ENCODE measurements at places on chromosomes 1 and 21.

DNA sequence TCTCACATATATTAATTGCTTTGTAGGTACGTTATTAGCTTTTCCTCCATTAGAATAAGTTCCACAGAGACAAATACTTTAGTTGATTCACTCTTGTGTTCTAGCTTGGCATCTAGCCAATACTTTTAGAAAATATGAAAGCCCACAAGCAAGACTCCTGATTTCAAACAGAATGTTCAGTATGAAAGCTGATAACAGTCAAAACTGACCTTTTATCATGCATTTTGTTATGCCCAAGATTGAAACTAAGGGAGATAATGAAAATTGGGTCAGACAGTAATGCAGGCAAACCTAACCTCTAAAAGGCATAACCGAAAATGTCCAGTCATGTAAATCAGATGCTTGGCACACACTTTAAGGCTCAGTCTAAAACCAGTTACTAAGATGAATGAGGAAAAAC is 61.7 kb downstream of the ERICH3 start:
- no peak for DNase-seq

- no peak for DNase-seq
Observed at GRCh38 chr1:233085566-233085965, 135.2 kb downstream of the NTPCR start.

DNA sequence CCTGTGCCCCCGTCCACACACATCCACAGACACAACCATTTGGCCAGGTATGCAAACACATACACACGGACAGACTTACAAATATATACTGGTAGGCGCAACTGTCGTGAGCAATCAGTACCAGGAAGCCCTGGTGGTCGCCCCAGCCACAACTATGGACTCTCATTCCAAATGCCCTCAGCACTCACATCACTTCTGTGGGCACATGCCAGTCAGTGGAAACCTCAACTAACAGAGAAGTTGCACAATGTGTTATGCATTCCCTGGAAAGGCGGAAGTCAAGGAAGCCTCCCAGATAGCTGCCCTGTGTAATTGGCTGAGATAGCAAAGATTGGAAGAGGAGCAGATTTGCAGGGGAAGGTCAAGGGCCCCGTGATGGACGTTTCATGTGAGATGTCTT is 1.4 kb upstream of the HEYL start:
- no peak for DNase-seq

- no peak for DNase-seq
Observed at GRCh38 chr1:216184126-216184680, 239.0 kb downstream of the USH2A start.

- no peak for DNase-seq
Observed at GRCh38 chr1:22749503-22749902, 38.9 kb downstream of the EPHB2 start.

DNA sequence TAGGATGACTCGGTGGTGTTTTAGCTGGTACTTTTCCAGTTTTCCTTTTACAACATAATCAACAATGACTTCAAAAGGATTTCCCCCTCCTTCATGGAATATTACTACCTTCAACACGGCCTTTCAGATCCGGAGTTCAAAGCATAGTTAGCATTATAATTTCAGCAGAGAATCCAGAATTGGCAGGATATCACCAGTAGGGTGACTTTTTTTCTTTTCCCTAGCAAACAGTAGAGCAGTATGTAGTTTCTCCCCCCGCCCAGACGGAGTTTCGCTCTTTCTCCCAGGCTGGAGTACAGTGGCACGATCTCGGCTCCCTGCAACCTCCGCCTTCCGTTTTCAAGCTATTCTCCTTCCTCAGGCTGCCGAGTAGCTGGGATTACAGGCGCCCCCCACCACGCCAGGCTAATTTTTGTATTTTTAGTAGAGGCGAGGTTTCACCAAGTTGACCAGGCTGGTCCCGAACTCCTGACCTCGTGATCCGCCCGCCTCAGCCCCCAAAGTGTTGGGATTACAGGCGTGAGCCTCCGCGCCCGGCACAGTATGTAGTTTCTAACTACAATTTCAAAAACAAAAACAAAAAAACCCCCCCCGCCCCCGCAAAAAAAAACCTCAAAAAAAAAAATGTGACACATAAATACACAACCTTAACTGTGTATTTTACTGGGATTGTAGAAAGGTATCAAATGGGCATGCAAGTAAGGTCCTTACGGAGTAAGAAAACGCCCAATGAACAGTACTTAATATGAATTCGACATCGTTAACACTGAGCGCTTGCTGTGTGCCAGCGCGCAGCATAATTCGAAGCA is 1.5 kb upstream of the COX20 start:
- no peak for DNase-seq

- no peak for DNase-seq
Observed at GRCh38 chr1:201125800-201126199, 1.2 kb downstream of the ASCL5 start.

- no peak for DNase-seq
Observed at GRCh38 chr21:26438976-26439375, 134.1 kb downstream of the CYYR1 start.

DNA sequence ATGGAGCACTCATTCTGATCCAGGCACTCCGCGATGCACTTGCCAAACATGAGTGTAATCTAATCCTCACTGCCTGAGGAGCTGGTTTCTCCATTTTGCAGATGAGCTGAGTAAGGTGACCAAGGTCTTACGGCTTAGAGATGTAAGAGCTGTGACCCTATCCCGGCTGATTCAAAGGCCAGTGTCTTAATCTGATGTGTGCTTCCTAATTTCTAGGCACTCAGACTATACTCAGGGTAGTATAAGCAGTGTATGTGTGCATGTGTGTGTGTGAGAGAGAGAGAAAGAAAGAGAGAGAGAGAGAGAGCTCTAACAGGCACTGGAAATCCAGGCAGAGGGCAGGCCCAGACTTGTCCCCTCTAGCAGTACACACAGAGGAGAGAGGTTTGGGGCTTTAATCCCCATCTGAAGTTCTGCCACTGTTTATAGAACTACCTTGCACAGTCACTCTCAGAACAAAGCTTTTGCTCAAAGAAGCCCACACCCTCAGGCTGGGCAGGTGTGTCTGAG is 188.2 kb downstream of the ZBTB18 start:
- no peak for DNase-seq

DNA sequence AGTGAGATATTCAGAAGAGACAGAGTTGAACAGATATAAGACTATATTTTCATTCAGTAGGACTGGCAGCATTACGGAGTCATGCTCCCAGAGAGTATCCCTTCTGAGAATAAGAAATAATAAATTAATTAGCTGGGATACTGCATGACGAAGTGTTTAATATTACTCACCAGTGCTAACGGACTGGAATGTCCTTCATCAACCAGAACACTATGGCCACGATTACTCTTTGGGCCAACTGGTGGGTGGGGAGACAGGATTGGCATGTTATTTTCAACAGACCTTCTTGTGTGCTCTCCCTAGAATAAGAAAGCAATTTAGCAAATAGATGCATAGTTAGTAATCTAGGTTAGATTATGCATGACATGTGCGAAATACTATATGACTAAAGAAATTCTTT is 32.4 kb downstream of the ERICH3 start:
- no peak for DNase-seq

GRCh38 chr1:99573431-99574217 is 72.3 kb upstream of the PALMD start:
- no peak for DNase-seq

DNA sequence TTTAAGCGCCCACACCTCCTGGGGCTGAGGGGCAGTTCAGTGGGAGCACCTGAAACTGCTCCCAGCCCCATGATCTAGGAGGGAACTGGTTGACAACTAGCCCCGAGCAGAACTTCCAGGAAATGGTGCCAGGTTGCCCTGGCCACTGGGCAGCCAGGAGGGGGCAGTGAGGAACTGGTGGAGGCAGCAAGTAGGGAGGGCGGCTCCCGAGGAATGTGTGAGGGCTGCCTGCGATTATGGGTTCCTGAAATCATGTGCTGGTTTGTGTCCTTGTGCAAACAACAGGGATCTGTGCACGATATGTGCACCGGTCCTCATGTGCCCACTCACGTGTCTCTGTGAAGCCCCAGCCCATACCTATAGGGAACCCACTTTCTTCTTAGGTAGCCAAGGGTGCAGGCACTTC is 9.9 kb downstream of the GPR3 start:
- no peak for DNase-seq

GRCh38 chr1:111743679-111744101 is 4.5 kb upstream of the INKA2 start:
- DNase-seq, result no peak

GRCh38 chr1:76138217-76138616 is 63.7 kb downstream of the ST6GALNAC3 start:
- no peak for DNase-seq

- DNase-seq, result no peak
Observed at GRCh38 chr1:19151537-19151936, 58.5 kb downstream of the UBR4 start.

DNA sequence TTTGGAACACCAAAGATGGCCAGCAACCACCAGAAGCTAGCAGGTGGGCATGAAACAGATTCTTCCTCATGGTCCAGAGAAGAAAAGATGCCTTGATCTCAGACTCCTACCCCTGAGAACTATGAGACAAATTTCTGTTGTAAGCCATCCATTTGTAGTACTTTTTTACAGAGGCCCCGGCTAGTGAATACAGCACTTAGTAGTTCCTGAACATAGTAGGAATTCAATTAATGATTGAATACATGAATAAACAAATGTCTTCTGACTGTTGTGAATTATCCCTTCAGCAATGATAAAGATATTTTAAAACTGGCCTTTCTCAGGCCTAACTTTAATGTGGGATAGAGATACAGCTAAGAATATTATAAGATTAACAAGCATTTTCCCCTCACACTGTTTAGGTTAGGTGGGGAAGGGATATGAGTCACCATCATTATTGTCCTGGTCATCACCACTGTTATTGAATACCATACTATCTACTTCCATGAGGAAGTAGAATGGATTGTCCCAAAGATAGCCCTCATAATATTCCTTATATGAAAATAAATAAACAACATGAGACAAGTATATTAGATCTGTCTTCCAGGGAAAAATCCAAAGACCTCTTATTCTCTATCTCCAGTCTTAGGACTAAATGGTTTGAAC is 51.4 kb downstream of the ADCY10 start:
- DNase-seq, result no peak

DNA sequence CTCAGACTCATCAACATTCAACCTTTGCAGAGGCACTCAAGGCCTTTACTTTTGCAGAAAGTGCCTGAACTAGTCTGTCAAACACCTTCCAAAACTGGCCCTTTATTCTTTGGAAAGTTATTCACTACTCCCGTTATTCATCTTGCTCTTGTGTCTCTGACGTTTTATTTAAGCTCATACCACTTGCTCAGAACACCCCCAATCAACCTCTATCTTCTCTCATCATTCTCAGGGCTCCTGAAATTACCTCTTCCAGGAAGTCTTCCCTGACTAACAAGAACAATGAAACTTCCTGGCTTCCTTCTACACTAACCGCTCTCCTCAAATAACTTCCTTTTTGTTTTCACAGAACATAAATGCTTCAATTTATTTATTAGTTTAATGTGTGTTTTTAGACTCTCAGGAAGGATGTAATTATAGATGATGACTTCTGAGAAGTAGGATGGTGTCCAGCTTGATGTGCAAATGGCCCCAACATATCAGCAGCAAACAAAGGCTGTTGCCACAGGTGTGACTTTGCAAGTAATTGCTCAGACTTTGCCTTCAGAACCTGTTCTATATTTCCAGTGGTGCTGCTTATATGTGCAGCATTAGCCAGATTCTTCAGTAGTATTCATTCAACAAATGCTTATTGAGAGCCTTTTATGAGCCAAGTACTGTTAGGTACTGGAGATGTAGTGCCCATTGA is 22.8 kb upstream of the BATF3 start:
- no peak for DNase-seq

- no peak for DNase-seq
Observed at GRCh38 chr1:186829686-186830587, 1.2 kb downstream of the PLA2G4A start.

DNA sequence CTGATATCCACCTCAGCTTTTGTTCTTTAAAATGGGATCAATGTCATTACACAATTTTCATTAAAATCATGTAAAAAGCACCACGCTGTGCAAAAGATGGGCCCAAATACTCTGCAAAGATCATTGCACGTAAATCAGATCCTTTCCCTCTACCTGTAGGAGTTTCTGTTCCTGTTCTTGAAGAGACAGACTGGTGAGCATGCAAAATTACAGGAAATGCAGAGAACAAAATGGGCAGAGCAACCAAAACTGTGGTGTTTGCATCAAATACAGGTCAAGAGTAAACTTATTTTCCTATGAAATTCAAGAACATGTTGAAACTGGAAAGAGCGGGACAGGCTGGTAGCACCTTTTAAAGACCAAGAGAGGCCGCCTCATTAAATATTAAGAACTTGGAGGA is 294.9 kb upstream of the ADGRL2 start:
- DNase-seq, result no peak

- DNase-seq, result no peak
Observed at GRCh38 chr1:159921700-159922504, 3.4 kb downstream of the TAGLN2 start.

GRCh38 chr1:205054013-205054412 is 11.0 kb downstream of the CNTN2 start:
- DNase-seq, result no peak

DNA sequence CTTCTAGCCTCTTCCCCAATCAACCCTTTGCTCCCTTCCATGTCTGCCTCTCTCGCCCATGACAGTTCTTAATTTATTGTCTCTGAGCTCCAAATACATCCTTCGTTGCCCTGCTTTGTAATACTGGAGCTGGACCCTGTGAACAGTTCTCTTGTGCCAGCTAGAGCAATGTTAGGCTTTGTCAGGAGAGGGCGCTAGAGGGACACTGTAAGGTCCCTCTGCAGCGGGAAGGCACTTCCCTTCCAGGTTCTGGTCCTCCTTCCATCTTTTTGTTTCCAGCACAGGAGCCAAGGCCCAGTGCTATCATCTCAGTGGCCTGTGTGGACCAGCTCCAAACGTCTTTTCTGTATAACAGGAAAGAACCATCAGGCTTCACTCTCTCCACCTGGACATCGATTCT is 95.9 kb downstream of the PTPRU start:
- peak; percentile 61 for DNase-seq

- DNase-seq, result no peak
Observed at GRCh38 chr1:30196457-30196856, 526.9 kb downstream of the MATN1 start.

GRCh38 chr1:207901041-207901653 is 9.8 kb downstream of the CD34 start:
- no peak for DNase-seq

DNA sequence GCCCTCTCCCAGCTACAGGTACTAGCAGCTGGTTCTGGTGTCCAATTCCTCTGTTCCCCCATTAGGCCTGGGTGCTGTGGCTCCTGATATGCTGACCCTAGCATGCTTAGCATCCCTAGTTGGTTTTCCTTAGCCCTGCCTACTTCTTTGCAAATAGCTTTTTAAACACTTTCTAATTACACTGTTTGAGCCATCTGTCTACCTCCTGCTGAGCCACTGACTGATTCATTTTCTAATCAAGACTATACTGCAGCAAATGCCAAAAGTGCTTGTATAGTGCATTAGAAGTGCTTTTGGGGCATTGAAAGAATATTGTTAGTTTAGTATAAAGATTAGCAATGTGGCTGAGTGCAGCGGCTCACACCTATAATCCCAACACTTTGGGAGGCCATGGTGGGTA is 36.3 kb downstream of the ERICH3 start:
- DNase-seq, result no peak

- no peak for DNase-seq
Observed at GRCh38 chr21:43949499-43950208, 62.5 kb upstream of the TRAPPC10 start.

All from iPS DF 19.7 (cell line).